ENCODE measurements at places on chromosomes 16 and 17.

DNA sequence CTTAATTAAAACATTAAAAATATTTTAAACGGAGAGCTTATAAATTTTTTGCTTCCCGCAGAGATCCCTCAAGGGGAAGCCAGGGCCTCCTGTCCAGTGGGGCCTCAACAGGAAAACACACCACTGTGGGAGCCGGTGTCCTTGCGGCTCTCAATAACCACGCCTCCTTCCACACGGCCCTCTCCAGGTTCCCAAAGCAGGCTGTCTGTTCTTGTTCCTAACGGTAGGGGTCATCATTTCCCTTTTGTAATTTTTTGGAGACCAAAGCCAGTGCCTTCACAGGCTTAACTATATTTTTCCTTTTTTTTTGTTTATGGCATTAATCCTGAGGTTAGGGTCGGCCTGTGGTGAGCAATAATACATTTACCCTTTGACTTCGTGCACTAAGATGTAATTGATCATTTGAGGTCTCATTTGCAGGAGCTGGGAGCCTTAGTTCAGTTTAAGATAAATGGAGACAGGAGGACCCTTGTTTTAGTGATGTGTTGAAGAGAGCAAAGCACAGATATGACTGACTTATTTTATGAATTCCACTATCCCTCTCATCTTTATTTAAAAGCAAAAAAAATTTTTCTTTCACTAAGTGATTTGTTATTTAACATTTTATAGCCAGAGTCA lies 77.5 kb upstream of the N4BP1 start:
- peak; percentile 82 for DNase-seq

DNA sequence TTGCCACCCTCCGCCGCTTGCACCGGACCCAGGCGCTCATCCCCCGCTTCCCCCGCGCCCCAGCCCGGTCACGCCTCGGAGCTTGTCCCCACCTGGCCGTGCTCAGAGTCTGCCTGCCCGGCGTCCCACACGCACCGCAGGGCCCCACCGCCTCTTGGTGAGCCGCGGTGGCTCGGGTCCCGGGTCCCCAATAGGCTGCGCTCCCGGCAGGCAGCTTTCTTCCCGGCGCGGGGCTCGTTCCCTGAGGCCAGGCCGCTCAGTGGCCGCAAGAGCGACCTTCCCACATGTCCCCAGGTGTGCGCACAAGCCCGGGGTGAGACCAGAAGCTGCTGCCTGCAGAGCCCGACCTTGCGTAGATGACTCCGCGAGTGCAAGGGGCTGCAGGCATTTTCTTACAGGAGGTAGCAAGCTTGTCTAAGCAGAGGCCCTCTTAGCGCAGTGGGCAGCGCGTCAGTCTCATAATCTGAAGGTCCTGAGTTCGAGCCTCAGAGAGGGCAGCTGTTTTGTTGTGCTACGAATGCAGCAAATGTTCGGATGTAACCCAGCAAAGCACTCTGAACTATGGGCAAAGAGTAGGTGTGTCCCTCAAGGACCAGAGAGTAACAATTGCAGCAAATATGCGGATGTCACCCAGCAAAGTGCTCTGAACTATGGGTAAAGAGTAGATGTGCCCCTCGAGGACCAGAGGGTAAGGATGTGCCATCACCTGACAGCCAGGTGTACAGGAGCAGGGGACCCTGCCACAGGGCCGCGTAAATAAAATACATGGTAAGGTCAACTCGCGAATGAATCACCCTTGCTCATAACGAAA lies 15.6 kb downstream of the TLE7 start:
- peak; percentile 60 for DNase-seq

GRCh38 chr17:47267354-47267828 lies 13.8 kb downstream of the ITGB3 start:
- no peak for DNase-seq

GRCh38 chr17:17663160-17664063 lies 17.8 kb upstream of the RAI1 start:
- DNase-seq, result peak; percentile 94

GRCh38 chr16:88465387-88465983 lies 12.4 kb downstream of the ZFPM1 start:
- DNase-seq, result peak; percentile 43

DNA sequence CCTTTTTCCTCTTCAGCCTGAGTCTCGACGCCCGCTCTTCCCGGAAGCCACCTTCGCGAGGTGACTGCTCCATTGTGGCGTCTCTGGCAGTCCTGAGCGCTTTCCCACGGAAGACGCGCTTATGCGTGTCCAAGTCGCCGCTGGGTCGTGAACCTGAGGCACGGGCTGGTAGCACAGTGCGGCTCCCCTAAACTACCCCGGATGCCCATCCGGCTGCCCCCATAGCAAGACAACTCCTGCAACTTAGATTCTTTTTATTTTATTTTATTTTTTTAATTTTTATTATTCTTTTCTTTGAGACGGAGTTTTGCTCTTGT lies 2.1 kb upstream of the ESRP2 start:
- no peak for DNase-seq

- DNase-seq, result no peak
Observed at GRCh38 chr17:48571024-48571818, 6.9 kb downstream of the HOXB4 start.

DNA sequence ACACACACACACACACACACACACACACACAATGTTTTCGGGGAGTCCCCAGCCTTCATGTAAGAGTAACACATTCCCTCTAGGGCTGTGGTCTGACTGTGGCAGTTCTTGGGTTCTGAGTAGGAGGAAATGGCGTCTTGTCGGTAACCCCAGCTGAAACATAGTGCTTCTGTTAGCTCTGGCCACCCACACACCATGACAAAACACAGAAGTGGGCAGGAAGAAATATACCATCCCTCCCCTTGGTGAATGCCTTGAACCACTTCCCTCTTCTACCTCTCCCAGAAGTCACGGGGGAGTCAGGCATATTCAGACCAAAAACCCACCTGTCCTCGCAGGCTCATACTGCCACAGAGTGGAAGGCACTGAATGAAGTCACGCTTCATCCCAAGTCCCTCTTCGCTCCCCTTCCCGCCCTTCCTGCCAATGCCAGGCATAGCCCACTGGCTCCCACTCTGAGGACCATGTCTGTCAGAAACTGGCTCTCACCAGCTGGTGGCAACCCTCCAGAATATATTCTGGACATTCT lies 11.5 kb downstream of the SLC35B1 start:
- DNase-seq, result no peak

DNA sequence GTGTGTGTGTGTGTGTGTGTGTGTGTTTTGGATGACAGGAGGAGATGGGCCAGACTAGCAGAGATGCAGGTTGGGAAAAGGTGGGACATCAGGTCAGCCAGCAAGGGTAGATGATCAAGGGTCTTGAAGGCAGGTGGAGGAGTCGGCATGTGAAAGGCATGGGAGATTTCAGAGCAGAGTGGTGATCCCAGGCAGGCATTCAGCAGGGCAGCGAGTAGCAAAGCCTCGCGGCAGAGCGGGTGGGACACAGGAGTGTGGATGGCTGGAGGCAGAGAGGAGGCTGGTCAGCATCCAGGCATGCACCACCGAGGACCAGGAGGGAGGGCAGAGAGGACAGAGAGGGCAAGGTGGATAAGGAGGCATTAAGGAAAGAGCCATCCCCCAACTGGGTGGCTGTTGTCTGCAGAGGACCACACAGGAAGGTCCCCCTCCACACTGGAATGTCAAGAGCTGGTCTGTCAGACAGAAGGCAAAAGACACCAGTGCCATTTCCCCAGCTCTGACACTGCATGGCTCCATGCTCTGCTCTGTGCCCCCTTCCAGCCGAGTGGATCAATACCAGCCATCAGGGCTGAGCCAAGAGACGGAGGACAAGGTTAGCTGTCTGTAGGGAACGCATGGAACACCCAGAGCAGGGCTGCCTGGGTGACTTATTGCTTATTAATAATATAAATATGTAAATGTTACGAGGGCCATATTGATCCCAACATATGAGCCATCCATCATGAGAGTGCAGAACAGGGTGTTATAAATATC lies 74.8 kb upstream of the RPL38 start:
- no peak for DNase-seq

GRCh38 chr16:72426386-72426785 lies 254.4 kb upstream of the PMFBP1 start:
- DNase-seq, result no peak

DNA sequence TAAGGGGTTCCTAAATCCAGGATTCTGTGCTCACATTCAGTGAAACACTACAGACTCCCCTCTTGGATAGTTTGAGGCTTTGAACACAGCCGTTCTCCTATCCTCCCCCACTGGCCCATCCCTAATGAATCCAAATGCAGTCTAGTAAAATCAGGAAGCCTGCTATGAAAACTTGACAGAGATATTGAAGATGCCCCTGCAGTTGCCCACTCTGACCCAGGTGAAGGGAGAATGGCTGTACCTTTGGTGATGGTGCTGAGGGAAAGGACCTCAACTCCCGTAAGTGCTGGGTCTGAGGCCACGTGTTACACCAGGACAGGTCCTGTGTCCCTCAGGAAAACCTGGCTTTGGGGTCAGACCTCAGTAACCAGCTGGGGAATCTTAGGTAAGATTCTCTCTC lies 54.4 kb downstream of the SF3B3 start:
- no peak for DNase-seq
